ENCODE measurements at places on chromosomes 3 and 15. TPM values are rescaled to one million over a fixed set of nuclear protein-coding genes. Genes with fewer than 3 reads are reported as not detected.

GRCh38 chr3:98733053-98733811 lies 29.9 kb upstream of the ST3GAL6 start:
- DNase-seq: peak; percentile 38

DNA sequence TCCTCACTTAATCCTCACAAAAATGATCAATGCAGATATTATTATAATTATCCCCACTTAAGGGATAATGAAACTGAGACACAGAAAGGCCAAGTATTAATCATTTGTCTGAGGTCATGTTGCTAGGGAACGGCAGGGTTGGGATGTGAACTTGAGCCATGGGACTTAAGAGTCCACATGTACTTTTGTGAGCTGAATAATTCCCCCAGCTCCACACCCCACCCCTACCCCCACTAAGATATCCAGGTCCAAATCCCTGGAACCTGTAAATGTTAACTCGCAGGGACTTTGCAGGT lies 290.5 kb upstream of the GADL1 start:
- no peak for DNase-seq

The CSPG5 gene
- 0.66 TPM for total RNA-seq

DNA sequence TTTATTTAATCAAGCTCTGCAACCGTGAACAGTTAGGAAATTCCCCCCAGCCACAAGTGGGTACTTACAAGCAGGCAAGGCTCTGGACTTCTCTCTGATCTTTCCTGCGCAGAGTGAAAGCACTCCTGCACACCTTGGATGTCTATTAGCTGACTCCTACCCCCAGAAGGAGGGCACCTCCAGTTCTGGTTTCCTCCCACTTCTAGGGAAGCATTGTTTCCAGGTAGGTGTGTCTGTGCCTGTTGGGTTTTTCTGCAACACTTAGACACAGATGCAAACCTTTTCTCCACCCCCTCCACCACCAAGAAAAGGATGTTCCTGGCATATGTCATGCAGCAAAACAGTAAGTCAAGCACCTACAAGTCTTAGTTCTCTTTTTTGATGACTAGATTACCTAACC lies at the start of gene ZBED2:
TSS of gene ZBED2 (minus strand) at position 115 of the 400 bp plus-strand sequence. CDS start 1,145 bp downstream, outside the sequence.
- DNase-seq: no peak

GRCh38 chr3:197505796-197506548 lies 49.8 kb downstream of the BDH1 start:
- DNase-seq: no peak

The A4GNT gene
- not detected for total RNA-seq

- DNase-seq: no peak
Measured at GRCh38 chr3:174873832-174874657, 14.9 kb downstream of the NAALADL2 start.

The NTRK3 gene
- total RNA-seq: not detected

GRCh38 chr3:161221806-161222600 lies 892 bp downstream of the NMD3 start:
- peak; percentile 28 for DNase-seq

DNA sequence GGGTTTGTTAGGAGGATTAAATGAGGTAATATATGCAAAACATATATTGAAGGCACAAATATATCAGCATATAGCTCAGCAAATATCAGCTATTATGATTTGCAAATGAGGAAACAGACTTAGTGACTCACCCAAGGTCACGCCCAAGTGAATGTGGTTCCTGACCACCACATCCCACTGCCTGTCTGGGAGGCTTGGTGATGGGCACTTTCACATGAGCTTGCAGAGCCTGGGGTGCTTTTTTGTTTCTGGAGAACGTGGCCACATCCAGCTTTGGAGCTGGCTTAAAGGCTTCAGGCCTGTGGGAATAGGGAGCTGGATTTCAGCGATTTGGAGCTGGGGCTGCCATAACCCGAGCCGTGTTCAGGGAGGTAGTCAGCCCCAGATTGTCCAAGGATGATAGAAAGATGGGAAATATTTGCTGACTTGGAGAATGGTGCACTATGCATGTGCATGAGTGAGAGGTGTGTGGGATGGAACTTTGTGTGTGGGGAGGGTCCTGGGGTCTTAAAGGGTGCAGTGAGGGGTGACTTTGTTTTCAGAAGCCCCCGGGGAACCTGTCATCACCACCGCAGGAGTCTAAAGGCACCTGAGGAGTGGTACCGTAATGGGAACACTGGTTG lies 12.0 kb upstream of the FGD5 start:
- peak; percentile 34 for DNase-seq

DNA sequence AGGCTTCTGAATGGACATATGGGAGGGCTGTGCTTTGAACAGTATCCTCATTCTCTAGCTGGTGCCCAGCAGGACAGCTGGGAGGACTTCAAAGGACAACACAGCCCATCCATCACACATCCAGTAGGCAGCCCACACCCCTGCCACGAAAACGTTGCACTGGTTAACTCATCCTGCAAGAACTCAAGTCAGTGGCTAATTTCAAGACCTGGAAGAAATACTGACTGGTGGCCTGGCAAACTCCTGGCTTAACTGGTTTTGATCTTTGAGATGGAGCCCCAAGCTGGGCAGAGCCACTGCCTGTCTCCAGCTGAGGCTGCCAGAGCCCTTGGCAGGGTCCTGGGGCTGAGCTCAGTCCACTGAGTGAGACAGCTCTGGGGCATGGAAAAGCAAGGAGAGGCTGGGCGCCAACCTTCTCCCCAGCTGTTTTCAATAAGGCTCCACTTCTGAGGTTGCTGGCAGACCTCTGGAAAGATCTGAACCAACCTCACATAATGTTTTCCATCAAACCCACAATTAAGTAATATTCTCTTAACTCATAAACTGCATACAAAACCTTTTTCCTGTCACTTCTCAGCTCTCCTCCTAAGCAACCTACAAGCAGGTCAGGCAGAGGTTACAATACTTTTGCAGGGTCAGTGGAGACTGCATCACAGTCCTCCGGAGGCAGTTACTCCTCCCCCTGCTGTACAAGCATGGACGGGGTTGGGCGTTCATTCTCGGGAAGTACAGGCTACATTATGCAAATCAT lies 110.3 kb downstream of the MYLK start:
- no peak for DNase-seq

GRCh38 chr15:35115155-35115725 lies 30.1 kb upstream of the NANOGP8 start:
- DNase-seq: no peak

The PTPRG gene
- total RNA-seq: 0.29 TPM

DNA sequence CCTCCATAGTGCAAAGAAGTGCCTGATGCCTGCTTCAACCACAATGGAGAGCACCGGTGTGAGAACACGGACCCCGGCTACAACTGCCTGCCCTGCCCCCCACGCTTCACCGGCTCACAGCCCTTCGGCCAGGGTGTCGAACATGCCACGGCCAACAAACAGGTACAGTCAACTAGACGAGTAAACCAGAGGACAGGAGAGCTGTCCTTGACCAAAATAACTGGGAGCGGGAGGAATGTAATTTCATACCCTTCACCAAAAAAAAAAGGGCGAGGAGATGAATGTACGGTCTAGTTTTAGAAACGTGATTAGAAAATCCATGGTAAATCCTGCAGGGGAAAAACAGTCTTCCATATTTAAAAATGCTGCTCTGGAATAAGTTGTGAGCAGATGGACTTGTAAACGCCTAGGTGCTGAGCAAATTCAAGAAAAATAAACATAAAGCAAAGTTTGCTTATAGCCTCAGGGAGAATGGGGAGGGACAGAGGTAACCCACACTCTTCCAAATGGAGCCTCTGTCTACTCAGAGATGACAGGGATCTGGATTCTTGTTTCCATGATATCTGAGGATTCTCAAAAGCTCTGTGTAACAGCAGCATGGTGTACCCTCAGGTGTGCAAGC lies 8.4 kb downstream of the THBS1 start:
- peak; percentile 5 for DNase-seq

- DNase-seq: peak; percentile 85
Measured at GRCh38 chr3:112043621-112044201, 9.2 kb downstream of the TMPRSS7 start.

- DNase-seq: no peak
Measured at GRCh38 chr3:188926741-188927511, 244.8 kb upstream of the TPRG1 start.

DNA sequence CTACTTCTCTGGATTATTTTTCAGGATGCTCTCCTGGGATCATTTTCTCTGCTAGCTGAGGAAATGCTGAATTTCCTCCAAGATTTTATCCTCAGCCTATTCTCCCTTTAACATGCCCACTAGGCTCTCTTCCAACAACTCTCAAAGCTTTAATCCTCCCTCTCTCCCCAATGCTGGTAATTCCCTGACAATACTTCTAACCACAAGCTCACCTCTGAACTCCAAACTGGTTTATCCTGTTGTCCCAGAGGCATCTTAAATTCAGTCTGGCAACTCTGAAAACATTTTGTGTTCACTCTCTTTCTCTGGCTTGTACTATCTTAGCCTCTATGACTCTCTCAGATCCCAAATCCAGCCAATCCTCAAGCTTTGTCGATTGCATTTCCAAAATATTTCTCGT lies 490.3 kb downstream of the MECOM start:
- peak; percentile 96 for DNase-seq

- no peak for DNase-seq
Measured at GRCh38 chr3:184175981-184176376, 1.3 kb downstream of the AP2M1 start.

- DNase-seq: peak; percentile 99
Measured at GRCh38 chr15:75104804-75105557, 81.6 kb downstream of the PPCDC start.

The FEZF2 gene
- total RNA-seq: not detected

DNA sequence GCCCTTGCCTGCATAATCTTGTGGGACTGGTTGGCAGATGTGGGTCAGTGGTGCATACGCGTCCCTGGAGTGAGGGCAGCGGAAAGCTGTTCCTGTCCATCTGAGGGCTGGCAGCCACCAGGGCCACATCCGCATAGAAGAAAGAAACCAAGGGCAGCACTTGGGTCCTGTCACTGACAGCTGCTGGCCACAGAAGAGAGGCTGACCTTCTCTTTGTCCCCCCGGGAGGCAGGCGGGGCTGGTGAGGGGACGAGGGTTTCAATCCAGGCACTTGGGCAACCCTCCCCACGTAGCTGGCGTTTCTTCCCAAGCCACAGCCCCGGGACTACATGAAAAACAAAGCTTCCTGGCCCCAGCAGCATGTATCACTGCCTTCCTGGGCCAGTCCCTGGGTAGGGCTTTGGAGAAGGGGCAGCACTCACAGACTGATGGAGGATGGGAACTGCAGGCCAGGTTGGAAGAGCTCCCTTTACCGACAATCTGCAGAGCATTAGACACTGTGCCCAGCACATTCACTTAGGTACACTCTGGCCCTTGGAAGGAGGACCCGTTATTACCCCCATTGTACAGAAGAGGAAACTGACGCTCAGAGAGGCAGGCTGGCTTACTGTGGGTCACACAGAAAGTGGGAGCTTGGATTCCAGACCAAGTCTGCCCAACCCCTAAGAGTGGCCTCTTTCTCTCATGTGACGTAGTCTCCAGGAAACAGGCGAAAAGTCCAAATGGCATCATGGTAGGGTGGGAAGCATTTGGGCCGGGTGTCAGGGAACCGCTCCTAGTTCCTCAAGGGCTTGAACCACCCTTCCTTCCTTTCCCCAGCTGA lies 78.8 kb upstream of the SLC6A6 start:
- no peak for DNase-seq

DNA sequence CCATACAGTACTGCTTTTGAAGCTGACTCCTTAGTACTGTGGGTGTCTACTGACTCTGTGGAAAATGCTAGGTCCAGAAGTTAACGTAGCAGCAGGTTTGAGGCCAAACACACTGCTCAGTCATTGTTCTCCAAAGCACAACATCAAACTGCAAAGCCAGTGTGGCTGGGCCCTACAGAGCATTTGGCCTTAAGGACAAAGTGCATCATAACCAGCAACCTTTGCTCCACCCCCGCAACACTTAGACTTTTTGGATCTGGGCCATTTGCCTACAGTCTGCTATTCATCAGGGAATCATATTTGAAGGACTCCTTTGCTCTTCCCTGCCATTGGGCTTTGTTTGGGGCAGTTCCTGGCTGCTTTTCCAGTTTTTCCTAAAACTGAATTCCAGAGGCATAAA lies 43.1 kb upstream of the ARL6 start:
- no peak for DNase-seq

DNA sequence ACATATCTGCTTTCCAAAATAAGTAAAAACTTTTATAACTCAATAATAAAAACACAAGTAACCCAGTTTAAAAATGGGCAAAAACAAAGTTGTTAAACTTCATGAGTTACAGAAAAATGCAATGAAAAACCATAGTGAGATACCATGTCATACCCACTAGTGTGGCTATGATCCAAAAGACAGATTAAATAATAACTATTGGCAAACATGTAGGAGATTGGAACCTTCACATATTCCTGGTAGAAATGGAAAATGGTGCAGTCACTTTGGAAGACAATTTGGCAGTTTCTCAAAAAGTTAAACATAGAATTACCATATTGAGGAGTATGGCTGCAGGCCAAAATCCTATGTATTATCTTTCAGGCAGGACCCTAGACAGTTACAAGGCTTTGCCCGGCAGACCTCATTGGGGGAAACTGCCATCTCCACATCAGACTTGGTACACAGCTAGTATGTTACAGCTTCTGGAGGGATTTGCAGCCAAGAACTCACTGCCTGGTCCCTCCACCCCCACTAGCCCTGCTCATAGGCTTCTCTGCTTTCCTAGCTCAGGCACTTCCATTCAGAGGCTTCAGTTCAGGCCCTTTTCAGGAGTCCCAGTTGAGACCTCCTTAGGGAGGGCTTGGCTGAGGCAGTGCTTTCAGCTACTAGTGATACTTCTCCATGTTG lies 147.8 kb downstream of the NEK10 start:
- no peak for DNase-seq

The INKA1 gene
- total RNA-seq: 1.3 TPM

The SYNPR gene
- not detected for total RNA-seq

The MUC13 gene
- 0.04 TPM for total RNA-seq

DNA sequence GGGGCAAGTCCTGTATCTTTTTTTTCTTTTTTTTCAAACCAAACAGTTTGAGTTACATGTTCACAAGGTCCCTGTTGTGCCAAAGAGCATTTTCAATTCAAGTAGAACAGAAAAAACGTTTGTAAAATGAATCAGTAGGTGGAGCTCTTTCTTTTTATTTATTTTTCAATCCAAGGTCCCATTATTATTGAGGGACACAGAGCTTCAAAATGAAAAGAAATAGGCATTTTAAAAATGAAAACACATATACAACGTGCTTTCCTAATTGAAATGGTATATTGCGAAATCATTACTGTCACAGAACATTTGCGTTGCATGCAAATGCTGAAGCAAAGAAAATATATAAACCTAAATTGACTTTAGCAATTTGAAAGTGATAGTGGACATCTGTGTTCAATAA lies 711.0 kb downstream of the MECOM start:
- peak; percentile 73 for DNase-seq

GRCh38 chr3:52532838-52533622 lies 627 bp downstream of the NT5DC2 start:
- peak; percentile 20 for DNase-seq

The ZNF501 gene
- total RNA-seq: not detected

DNA sequence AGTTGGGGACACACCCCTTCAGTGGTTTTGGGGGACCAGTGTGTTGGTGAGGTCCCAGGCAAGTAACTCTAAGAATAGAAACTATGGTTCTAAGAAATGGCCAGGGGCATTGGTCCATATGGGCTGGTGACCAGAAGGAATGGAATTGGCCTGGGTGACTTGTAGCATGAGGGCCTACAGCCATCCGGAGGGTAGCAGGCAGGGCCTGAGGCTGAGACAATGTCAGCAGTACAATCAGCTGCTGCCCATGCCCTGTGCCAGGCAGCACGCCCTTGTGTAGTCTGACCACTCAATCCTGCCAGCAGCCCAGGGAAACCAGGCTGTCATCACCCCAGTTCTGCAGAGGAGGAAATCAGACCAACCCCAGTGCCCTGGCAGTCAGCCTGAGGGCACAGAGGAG lies 100.6 kb downstream of the DNAJB8 start:
- DNase-seq: no peak

The SPTBN5 gene
- total RNA-seq: 0.98 TPM

Measured in PC-3 (cell line).